ENCODE measurements at places on chromosomes 12 and 14.

GRCh38 chr12:124094188-124094587 is 121.2 kb downstream of the ZNF664 start:
- DNase-seq, result no peak

GRCh38 chr14:54652188-54652587 is 85.3 kb downstream of the SAMD4A start:
- DNase-seq, result no peak

- DNase-seq, result no peak
Observed at GRCh38 chr14:39212693-39213092, 21.0 kb upstream of the MIA2 start.

DNA sequence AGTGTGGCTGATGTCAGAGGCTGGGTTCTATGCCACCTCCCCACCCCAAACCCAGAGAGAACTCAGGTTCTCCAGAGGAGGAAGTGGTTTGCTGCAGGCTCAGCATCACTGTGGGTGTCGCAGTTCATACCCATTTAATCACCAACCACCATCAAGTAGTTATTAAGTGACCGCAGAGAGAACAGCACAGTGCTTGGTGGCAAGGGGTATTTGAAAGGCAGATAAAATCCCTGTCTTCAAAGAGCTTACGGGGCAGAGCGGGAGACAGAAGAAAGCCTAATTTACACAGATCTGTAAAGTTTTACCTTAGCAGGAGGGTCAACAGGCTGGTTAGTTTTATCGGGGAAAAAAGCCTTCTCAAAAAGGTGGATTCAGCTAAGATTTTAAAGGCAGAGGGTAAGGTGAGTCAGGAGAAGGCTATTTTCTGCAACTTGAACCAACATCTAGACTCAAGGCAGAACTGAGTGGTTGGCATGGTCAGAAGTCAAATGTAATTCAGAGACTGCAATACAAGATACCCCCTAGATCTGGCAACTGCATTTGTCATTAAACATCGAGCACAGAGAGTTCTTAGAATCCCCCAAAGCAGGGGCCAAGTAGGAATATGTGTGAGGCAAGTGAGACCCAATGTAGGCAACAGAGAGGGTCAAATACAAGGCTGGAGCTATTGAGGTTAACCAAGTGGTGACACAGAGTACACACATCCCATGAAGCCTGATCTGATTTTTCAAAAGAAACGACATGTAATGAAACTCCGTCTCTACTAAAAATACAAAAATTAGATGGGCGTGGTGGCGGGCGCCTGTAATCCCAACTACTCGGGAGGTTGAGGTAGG is 13.2 kb downstream of the PXN start:
- DNase-seq, result peak; percentile 41

GRCh38 chr14:106185837-106186233 is 659.5 kb downstream of the TMEM121 start:
- peak; percentile 42 for DNase-seq

DNA sequence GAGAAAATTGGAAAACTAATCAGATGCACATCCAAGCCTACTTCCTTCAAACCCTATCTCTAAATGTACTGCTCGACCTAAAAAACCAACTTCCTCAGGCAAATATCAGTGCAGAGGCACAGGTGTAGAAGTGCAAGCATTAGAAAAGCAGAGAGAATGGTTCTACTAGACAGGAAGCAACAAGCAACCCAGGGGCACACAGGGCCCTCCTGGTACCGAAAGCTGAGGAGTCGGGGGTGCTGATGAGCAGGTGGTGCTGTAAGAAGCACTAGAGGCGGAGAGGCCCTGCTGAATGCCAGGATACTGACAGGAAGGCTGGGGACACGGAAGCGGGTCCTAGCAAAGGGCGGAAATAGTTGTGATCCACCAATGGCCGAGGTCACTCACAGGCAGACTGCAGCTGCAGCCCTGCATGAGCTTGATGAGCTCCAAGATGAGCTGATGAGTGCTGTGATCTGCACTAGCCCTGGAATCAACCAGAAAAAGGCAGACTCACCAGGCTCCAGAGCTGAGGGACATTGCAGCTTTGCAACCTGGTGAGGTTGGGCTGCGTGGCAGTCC is 85.9 kb downstream of the TTC7B start:
- DNase-seq, result no peak

- DNase-seq, result no peak
Observed at GRCh38 chr14:65071544-65071943, 30.8 kb downstream of the MAX start.

- DNase-seq, result no peak
Observed at GRCh38 chr14:64509036-64509435, 4.5 kb downstream of the ZBTB1 start.

DNA sequence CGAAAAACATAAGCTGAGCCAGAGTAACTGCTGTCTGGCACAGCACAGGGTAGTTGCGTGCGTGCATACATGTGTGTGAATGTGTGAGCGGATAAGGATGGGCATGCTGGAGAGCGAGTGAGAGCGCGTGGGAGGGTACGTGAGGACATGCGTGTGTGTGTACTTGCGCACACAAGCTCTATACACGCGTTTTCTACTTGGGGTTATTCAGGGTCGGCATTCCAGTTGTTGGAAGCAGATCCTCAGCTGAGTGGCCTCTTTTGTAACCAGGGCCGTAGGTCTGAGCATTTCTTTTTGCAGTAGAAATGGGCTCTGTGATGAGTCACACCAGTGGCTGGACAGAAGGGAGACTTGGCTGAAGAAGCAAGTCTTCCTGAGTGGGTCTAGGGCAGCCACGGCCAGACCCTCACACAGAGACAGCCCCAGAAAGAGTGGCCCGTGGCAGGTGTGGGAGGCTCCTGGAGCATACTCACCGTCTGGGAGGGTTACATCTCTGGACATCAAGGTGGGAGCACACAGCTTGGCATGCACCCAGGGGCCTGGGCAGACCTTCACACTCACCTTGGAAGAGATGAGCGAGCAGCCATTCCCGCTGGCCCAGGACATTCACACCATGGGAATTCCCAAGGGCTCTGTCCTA is 78.0 kb downstream of the LRRC74A start:
- no peak for DNase-seq

- DNase-seq, result no peak
Observed at GRCh38 chr14:74260525-74261233, 21.4 kb downstream of the VSX2 start.

- DNase-seq, result no peak
Observed at GRCh38 chr14:30603402-30603801, 18.7 kb upstream of the SCFD1 start.

GRCh38 chr12:122978507-122978955 is 1.9 kb upstream of the ARL6IP4 start:
- DNase-seq, result no peak

DNA sequence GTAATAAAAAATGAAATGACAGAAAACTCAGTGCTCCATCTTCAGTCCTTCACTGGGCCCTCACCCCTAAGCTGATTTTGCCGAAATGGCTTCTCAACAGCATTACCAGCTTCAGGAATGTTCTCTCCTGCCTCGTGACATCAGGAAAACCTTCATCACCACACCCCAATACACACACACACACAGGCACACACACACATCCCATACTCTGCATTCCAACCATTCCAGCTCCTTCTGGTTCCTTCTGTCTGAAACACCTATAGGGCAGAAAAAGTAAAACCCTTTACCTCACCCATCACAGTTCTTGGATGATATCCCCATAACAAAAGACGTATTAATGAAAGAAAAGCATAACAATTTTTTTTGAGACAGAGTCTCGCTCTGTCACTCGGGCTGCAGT is 75.9 kb downstream of the CCDC60 start:
- DNase-seq, result no peak

GRCh38 chr12:54355104-54355815 is 9.0 kb downstream of the GPR84 start:
- DNase-seq, result no peak

DNA sequence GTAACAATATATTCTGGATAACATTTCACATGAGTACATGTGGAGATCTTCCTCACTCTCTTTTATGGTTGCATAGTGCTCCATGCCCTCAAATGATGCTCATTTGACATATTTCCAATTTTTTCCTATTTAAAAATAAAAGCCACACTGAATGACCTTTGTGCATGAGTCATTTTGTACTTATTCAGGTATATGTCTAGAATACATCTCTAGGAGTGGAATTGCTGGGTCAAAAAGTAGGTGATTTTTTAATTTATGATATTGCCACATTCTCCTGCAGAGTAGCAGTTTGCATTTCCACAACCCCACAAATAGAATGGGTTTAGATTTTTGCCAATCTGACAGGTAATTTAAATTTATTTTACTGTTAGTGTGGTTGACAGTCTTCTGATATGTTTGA is 104.8 kb downstream of the RPAP3 start:
- no peak for DNase-seq

- no peak for DNase-seq
Observed at GRCh38 chr14:90642244-90642717, 173.9 kb downstream of the TTC7B start.

- no peak for DNase-seq
Observed at GRCh38 chr12:15157269-15157671, 63.9 kb downstream of the RERG start.

DNA sequence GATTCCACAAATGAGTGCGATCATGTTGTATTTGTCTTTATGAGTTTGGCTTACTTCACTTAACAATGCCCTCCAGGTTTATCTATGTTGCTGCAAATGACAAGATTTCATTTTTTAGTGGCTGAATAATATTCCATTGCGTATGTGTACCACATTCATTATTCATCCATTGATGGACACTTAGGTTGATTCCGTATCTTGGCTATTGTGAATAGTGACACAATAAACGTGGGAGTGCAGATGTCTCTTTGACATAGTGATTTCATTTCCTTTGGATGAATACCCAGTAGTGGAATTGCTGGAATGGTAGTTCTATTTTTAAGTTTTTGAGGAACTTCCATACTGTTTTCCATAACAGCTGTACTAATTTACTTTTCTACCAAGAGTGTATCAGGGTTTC is 23.5 kb downstream of the AKAP6 start:
- no peak for DNase-seq

- DNase-seq, result no peak
Observed at GRCh38 chr14:22474730-22475351, 114.2 kb downstream of the DAD1 start.

DNA sequence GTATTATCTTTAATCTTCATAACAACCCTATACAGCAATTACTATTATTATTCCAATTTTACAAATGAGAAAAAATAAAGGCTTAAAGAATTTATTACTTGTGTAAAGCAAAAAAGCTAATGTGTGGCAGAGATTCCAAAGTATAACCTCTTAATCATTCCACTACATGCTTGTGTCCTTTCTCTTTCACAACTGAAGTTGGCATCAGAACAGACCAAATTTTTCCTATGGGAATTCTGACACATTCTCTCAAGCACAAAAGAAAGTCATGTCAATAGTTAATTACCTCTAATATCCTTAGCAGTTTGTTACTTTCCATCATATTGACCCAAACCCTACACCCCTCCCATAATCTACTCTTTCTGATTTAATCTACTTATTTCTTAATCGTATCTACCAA is 86.7 kb downstream of the BCL2L14 start:
- DNase-seq, result no peak

- DNase-seq, result no peak
Observed at GRCh38 chr12:73935817-73936216, 601.8 kb upstream of the ATXN7L3B start.

DNA sequence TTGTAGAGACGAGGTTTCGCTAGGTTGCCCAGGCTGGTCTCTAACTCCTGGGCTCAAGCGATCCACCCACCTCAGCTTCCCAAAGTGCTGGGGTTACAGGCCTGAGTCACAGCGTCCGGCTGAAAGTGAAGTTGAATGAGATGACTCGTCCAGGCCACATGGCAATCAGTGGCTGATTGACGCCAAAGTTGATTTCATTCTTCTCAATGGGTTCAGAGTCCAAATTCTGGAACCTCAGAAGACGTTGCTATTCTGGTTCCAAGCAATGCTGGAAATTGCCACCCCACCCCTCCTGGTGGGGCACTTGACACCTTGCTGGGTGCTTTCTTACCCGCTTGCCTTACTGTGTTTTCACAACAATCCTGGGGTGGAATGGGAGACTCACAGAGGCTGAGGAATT is 14.9 kb downstream of the ABCB9 start:
- no peak for DNase-seq

DNA sequence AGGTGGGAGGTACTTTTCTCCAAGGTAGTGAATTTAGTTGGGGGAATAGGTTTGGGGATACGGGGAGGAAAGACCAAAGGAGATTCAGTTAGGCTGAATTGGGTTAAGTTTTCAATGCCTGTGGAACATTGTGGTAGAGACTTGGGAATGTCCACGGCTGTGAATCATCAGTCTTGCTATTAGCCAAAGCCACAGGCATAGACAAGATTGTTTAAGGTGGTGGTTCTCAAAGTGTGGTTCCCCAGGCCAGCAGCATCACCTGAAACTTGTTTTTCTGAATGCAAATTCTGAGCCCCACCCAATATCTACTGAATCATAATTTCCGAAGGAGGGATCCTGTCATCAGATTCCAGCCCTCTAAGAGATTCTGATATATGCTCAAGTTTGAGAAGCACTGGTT is 316.2 kb downstream of the EGLN3 start:
- DNase-seq, result no peak

DNA sequence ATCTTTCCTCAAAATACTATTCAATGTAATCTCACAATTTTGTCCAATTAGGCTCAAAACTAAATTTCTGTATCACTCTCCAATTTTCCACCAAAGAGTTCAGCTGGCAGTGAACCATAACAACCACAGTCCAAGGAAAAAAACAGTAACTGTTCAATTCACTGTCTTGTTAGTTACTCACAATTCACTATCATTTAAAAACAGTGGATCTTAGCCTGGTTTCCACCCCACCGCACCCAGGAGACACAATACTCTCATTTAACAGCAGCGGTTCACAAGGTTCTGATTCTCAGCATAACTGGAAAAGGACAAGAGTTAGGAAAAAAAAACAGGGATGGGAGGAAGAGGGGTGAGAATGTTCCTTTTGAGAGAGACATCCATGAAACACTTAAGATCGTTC is 40.5 kb downstream of the MED13L start:
- no peak for DNase-seq

GRCh38 chr14:50619569-50620141 is 48.5 kb downstream of the SAV1 start:
- no peak for DNase-seq

- no peak for DNase-seq
Observed at GRCh38 chr12:95881331-95881955, 22.7 kb downstream of the SNRPF start.

- no peak for DNase-seq
Observed at GRCh38 chr12:2113119-2113912, 60.5 kb downstream of the CACNA1C start.

- DNase-seq, result no peak
Observed at GRCh38 chr14:63952053-63952932, 99.5 kb downstream of the SYNE2 start.

DNA sequence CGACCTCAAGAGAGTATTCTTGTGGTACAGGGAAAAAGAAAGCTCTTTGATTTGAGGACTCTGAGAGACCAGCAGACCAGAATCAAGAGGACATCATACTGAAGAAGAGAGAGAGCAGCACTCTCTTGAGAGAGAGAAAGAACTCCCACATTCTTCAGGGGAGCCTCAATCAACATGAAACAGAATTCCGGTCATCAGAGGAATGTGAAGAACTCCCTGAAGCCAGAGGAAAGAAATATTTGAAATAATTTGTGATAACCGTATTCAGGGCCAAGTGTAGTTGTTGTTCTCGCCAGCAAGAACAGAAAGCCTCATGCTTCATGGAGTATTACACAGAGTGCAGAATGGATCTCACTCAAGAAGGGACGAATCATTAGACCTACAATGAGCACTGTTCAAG is 363.8 kb upstream of the TMEM132C start:
- no peak for DNase-seq

Data from stimulated activated CD8-positive, alpha-beta memory T cell treated with anti-CD3 and anti-CD28 coated beads, Interleukin-4, amount 100 ng/mL, for 1 hour (primary cell).